ENCODE measurements at places on chromosomes 6 and 20. TPM values are rescaled to one million over a fixed set of nuclear protein-coding genes. Genes with fewer than 3 reads are reported as not detected.

DNA sequence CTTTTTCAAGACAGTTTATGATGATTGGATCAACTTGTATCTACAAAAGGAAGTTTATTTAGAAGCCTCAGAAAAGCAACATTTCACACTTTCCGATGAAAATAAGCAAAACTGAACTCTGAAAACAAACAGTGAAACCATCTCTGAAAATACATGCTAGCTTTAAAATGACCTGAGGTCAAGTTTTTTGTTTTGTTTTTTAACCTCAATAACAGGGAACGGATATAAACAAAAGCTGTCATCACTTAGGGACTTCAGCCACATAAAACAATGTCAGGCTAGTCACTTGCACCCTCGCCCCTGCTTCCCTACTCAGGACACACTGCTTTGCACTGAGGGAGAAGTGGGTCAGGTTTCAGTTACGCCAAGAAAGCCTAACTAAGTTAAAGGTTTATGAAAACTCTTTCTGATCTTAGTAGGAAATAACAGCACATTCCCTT lies 11.6 kb downstream of the BACH2 start:
- DNase-seq, result no peak

DNA sequence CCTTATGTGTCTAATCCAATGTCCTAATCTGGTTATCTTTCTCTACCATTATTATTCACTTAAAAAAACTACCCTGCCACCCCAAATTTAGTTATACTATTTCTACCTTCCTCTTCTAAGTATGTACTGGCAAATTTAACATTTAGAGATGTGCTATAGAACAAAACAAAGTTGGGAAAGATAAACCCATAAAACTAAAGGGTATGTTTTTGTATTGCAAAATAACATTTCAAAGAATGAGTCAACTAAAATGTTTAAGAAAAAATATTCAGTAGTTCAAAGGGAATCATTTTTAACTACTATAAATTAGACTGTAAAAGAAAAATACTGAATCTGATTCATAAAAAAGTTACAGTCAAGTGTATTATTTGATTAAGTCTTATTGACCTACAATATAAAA lies 103.0 kb downstream of the LMBRD1 start:
- no peak for DNase-seq

Gene BPIFB1
- not detected for total RNA-seq

Gene SLC23A2
- 20.2 TPM for total RNA-seq

GRCh38 chr6:136990754-136991153 lies 54.0 kb downstream of the IL20RA start:
- peak; percentile 39 for DNase-seq

- no peak for DNase-seq
Observed at GRCh38 chr20:58117944-58118343, 110.5 kb downstream of the ANKRD60 start.

Gene ESR1
- 0.94 TPM for total RNA-seq

- DNase-seq, result peak; percentile 16
Observed at GRCh38 chr20:33351696-33352095, 49.6 kb downstream of the CDK5RAP1 start.

- DNase-seq, result no peak
Observed at GRCh38 chr20:57392512-57393271, 1.5 kb downstream of the RBM38 start.

Gene GTSF1L
- total RNA-seq, result not detected

Gene IRAK1BP1
- 12.8 TPM for total RNA-seq

DNA sequence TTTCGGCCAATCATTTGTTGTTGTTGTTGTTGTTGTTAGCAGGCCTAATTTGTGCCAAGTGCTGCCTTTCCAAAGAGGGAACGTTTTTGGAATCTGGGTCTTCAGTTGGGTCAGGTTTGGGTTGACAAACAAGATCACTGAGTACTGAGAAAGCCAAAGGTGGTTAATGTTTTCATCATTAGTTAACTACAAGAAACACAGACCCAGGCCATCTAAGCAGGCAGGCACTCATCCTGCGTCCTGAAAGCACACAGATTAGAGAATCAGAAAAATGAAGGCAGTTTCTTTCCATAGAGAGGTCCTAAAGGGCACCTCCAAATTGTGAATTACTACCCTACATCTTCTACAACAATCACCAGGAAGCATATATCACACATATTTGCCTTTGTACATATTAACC lies 15.1 kb upstream of the SIRPG start:
- DNase-seq, result no peak
